IPS DF 6.9 (cell line): ENCODE measurements at places on chromosomes 6 and 20.
A peak's percentile ranks its signal among the peaks of the same experiment; 100 is the strongest.

DNA sequence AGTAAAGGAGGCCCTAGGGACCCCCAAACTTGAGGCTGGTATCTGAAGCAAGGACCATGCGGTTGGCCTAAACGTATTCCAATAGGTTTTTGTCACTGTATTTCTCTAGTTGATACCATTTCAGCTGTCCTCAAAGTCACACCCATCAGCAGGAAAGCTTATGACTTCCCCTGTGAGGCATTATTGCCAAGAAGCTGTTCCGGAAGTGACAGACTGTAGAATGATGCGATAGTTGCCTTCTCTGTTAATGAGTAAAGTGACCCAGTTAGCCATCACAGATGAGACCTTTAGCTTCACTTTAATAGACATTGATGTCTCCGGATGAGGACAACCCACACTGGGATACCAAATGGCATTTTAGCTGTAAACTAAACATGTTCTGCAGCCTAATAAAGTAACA is 147.9 kb downstream of the RNGTT start:
- no peak overlapping the region for H3K27ac ChIP-seq
- DNase-seq = no peak
- H3K27me3 ChIP-seq = no peaks in the 10 kb centered on the region
- no peaks in the 10 kb centered on the region for H3K4me1 ChIP-seq
- no peaks in the 10 kb centered on the region for H3K36me3 ChIP-seq

DNA sequence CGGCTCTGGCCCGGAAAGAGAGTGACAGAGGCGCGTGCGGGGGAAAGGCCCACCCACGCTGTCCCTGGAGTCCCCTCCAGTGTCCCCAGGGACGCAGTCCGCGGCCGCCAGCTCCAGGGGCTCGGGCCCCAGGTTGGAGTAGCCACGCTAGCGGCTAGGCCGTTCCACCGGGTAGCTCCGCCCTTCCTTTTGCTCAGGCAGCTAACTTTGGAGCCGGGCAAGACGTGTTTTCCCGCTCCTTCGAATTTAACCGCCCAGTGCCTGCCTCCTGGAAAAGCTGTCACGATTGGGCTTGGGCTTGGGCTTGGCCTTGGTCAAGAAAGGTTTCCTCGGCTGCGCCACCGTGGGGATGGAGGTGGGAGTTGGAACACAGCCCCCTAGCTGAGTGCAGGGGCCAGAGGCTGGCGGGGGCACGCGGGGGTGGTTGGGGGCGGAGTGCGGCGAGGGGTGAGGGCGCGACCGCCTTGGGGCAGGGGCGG is 4.7 kb downstream of the LINC00237 start:
- DNase-seq = no peak
- no peak overlapping the region for H3K27ac ChIP-seq
- peaks cover 46% of the 10 kb centered on the region for H3K27me3 ChIP-seq
- H3K4me1 ChIP-seq = peaks cover 8% of the 10 kb centered on the region
- no peaks in the 10 kb centered on the region for H3K36me3 ChIP-seq
- peak overlapping the region; percentile 37; the same call in 1 of the 2 replicates for H3K4me3 ChIP-seq

- H3K27me3 ChIP-seq = no peaks in the 10 kb centered on the region
- H3K4me1 ChIP-seq = peaks cover 5% of the 10 kb centered on the region; the same call in 1 of the 2 replicates
- no peak overlapping the region for H3K4me3 ChIP-seq
- DNase-seq = peak; percentile 37
- peaks cover 11% of the 10 kb centered on the region; the same call in 1 of the 2 replicates for H3K36me3 ChIP-seq
Observed at GRCh38 chr20:47205577-47206123, 150.8 kb downstream of the ZMYND8 start.

DNA sequence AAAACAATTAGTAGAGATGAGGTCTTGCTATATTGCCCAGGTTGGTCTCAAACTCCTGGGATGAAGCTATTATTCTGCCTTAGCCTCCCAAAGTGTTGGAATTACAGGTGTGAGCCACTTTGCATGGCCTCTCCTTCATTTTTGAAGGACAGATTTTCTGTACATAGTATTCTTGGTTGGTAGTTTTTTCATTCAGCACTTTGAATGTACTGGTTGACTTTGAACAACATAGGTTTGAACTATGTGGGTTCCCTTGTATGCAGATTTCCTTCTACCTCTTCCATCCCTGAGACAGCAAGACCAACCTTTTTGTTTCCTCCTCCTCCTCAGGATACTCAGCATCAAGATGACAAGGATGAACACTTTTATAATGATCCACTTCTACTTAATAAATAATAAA is 436.4 kb downstream of the QKI start:
- DNase-seq = no peak
- H3K36me3 ChIP-seq = no peaks in the 10 kb centered on the region
- no peaks in the 10 kb centered on the region for H3K27me3 ChIP-seq
- H3K4me1 ChIP-seq = no peaks in the 10 kb centered on the region
- no peak overlapping the region for H3K4me3 ChIP-seq

DNA sequence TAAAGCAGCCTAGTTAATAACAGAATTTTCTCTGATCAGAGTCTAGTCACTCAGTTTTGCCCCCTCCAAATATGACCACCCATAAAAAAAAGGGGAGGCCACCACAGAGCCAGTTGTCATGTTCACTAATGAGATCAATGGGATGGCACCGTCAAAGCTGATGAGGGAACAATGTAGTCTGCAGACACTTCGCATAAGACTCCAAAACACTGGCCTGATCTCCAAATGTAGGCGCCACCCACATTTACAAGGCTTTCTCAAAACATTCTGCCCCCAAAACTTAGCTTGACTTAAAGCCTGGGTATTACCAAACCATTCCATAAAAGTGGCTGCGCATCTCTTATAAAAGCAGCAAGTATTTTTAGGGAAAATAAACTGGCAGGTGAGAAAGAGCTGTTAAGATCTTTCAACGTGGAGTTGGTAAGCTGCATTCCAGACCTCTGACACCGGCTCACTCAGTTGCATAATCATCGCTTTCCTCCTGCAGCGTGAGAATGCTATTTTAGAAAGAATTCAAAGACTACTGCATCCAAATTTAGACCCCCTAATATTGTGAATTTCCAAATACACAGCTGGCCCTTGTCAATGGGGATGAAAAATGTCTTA is 59.3 kb downstream of the TBC1D7 start:
- H3K27ac ChIP-seq = no peak overlapping the region
- DNase-seq = no peak
- H3K4me1 ChIP-seq = 0 out of 2 replicates have a peak, but pooled peaks cover 1% of the 10 kb centered on the region
- no peak overlapping the region for H3K4me3 ChIP-seq
- H3K27me3 ChIP-seq = no peaks in the 10 kb centered on the region
- no peaks in the 10 kb centered on the region for H3K36me3 ChIP-seq

- H3K27me3 ChIP-seq = peaks cover 4% of the 10 kb centered on the region; the same call in 1 of the 2 replicates
- no peak overlapping the region for H3K4me3 ChIP-seq
- no peaks in the 10 kb centered on the region for H3K36me3 ChIP-seq
- H3K27ac ChIP-seq = no peak overlapping the region
- no peak for DNase-seq
- H3K4me1 ChIP-seq = no peaks in the 10 kb centered on the region; the same call in 1 of the 2 replicates
Observed at GRCh38 chr6:143539106-143539505, 27.6 kb upstream of the FUCA2 start.

GRCh38 chr6:125858427-125859320 is 67.9 kb downstream of the NCOA7 start:
- no peak overlapping the region for H3K27ac ChIP-seq
- no peak overlapping the region for H3K4me3 ChIP-seq
- no peaks in the 10 kb centered on the region for H3K4me1 ChIP-seq

GRCh38 chr6:11766589-11767450 is 11.8 kb downstream of the ADTRP start:
- no peak overlapping the region for H3K27ac ChIP-seq
- no peaks in the 10 kb centered on the region for H3K27me3 ChIP-seq
- peaks cover 6% of the 10 kb centered on the region for H3K4me1 ChIP-seq
- no peak for DNase-seq
- H3K36me3 ChIP-seq = no peaks in the 10 kb centered on the region

GRCh38 chr6:111524735-111525134 is 41.7 kb upstream of the REV3L start:
- H3K4me3 ChIP-seq = no peak overlapping the region
- no peak overlapping the region for H3K27ac ChIP-seq
- no peaks in the 10 kb centered on the region for H3K27me3 ChIP-seq

- no peak for DNase-seq
- H3K4me3 ChIP-seq = no peak overlapping the region
- H3K27ac ChIP-seq = no peak overlapping the region
- H3K36me3 ChIP-seq = no peaks in the 10 kb centered on the region
- H3K4me1 ChIP-seq = no peaks in the 10 kb centered on the region
- no peaks in the 10 kb centered on the region for H3K27me3 ChIP-seq
Observed at GRCh38 chr20:23246717-23247664, 103.6 kb upstream of the NXT1 start.

- H3K27me3 ChIP-seq = no peaks in the 10 kb centered on the region
- no peak overlapping the region for H3K27ac ChIP-seq
- H3K36me3 ChIP-seq = no peaks in the 10 kb centered on the region
- H3K4me3 ChIP-seq = no peak overlapping the region
- H3K4me1 ChIP-seq = no peaks in the 10 kb centered on the region
Observed at GRCh38 chr20:46990017-46990595, 95.5 kb downstream of the EYA2 start.

DNA sequence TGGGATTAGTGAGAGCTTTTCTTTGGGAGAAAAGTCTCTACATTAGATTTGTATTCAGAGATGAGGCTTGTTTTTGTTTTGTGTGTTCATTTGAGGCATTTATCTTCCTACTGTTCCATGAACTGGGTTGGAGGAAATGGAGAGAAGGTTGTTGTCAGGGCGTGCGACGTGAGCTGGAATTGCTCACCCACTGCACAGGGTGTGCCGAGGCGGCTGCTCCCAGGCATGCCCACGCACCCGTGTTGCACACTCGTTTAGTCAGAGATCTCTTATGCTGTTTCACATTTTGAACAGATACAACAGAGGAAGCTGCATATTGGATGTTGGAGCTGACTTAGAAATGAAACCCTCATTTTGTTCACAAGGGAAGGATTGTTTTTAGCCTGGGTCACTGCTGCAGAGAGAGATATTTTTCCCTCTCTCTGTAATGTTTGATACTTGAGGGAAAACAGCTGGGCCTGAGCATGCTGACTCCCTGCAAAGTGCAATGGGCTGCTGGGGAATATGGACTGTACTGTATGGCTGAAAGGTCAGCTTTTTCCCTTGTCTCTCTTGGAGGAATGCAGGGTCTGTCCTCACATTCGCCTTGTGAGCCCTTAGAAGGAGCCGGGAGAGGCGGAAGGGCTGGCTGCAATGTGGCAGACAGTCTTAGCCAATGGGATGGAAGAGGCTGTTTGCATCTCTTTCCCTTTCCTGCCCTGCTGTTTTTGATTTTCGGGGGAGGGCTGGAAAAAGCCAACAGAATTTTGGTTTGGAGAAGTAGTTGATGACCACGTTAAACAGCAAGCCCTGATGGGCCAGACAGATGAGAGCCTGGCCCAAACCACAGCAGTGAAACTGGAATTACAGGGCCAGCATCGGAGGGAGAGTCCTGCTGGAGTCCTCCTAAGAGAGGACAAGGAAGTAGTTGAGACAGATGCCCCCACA is 170.8 kb downstream of the SASH1 start:
- H3K36me3 ChIP-seq = no peaks in the 10 kb centered on the region
- H3K27ac ChIP-seq = no peak overlapping the region
- DNase-seq = no peak
- H3K4me1 ChIP-seq = peaks cover 7% of the 10 kb centered on the region
- H3K4me3 ChIP-seq = no peak overlapping the region

DNA sequence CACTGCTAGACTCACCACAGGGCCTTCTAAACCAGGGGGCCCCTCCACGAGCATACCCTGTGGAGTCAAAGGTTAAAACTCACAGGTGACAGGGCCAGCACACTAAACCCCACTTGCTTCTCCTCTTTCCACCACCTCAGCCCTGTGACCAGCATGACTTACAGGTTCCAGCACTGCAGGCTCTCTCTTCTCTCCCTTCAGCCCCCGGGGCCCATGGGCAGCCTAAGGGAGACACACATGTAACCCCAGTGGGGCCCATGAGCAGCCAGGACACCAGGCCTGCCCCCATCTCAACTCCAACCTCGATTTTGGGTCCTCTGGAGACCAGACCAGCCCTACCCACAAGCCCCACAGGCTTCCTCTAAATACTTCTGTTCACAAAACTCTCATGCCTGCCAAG is 28.0 kb downstream of the HLA-DPB1 start:
- H3K27ac ChIP-seq = no peak overlapping the region
- H3K4me3 ChIP-seq = no peak overlapping the region

GRCh38 chr20:53933232-53933846 is 137.1 kb downstream of the BCAS1 start:
- H3K4me1 ChIP-seq = no peaks in the 10 kb centered on the region
- no peaks in the 10 kb centered on the region for H3K27me3 ChIP-seq
- no peaks in the 10 kb centered on the region for H3K36me3 ChIP-seq
- no peak for DNase-seq

GRCh38 chr20:890666-891057 is 25.5 kb downstream of the ANGPT4 start:
- no peaks in the 10 kb centered on the region for H3K4me1 ChIP-seq
- no peaks in the 10 kb centered on the region for H3K36me3 ChIP-seq
- no peak overlapping the region for H3K27ac ChIP-seq
- no peak overlapping the region for H3K4me3 ChIP-seq
- H3K27me3 ChIP-seq = no peaks in the 10 kb centered on the region

DNA sequence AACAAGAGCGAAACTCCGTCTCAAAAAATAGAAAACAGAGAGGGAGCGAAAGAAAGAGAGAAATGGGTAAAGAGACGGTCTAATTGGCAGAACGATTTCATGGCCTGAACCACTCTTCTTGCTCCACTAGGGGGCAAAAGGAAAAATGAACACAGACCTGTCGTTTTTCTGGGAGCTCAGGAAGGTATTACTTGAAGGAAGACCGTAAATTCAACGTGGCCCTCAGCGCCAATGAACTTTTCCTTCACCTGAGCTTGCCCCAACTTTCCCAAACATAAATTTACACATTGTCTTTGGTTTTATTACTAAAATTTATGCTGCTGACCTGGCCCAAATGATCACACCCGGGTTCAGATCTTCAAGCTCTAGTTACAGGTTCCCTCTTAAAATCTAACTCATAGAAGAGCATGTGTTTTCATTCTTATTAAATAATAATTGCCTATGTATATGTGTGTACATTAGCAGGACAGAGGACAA is 67.3 kb downstream of the ATP9A start:
- no peak overlapping the region for H3K27ac ChIP-seq
- no peaks in the 10 kb centered on the region for H3K36me3 ChIP-seq
- H3K4me1 ChIP-seq = peaks cover 2% of the 10 kb centered on the region; the same call in 1 of the 2 replicates
- H3K4me3 ChIP-seq = no peak overlapping the region
- H3K27me3 ChIP-seq = no peaks in the 10 kb centered on the region

DNA sequence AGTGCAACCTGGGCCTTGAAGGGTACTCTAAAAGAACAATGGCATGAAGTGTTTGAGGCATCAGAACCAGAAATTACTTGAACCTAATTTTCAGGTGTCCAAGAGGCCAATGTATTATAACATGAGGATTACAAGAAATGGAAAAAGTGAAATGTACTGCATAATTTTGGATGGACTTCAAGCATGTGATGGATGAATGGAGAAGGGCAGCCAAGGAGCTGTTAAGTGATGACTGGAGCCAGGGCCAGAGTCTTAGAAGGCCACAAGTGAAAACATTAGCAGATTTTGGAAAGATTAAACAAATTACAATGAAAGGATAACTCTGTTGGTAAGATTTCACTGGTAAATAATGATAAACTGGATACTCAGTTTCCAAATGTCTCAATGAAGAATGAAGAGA is 738.2 kb downstream of the CD109 start:
- H3K4me3 ChIP-seq = no peak overlapping the region
- H3K27ac ChIP-seq = no peak overlapping the region
- DNase-seq = no peak
